ENCODE measurements at places on chromosomes 1 and 21. TPM values are rescaled to one million over a fixed set of nuclear protein-coding genes. Genes with fewer than 3 reads are reported as not detected.

GRCh38 chr1:211588711-211589110 is 9.8 kb upstream of the SLC30A1 start:
- H3K36me3 ChIP-seq: no peaks in the 10 kb centered on the region
- H3K27me3 ChIP-seq: no peaks in the 10 kb centered on the region
- no peak overlapping the region for H3K4me3 ChIP-seq

DNA sequence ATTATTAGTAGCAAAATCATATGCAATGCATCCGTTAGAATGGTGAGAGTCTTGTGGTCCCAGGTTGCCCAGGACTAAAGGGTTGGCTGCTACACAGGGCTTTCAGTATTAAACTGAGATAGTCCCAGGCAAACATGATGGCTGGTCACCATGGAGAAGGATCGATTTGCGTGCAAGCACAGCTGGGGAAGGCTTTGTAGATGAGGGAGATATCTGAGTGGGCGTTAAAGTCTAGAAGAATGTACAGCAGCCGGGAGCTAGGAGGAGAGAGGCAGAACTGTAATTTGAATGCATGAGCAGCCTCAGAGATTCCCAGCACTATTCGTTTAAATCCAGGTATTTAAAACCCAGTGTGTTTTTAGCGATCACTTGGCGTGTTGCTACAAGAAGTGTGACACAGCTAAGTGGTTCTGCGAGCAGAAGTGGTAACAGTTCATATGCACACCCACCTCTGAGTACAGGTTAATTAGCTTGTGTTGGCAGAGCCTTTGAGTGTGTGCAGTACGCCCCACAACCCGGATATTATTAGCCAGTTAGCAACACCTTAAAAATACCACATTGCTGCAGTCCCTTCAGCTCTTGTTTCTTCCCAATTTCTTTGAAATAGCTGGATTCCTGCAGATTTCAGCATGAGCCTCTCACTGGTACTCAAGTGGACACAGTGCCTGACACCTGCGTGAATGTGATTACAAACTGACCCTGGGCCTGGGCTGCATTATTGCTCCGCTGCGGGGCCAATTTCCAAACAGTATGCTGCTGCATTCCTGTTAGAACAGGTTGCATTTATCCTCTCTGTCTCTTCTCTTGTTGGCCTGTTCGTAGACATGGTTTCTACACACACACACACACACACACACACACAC is 67.2 kb upstream of the SCAF4 start:
- H3K4me3 ChIP-seq: no peak overlapping the region
- H3K36me3 ChIP-seq: no peaks in the 10 kb centered on the region
- H3K4me1 ChIP-seq: peaks cover 8% of the 10 kb centered on the region
- no peak overlapping the region for H3K27ac ChIP-seq
- DNase-seq: no peak

GRCh38 chr1:203052601-203053000 is 26.3 kb downstream of the PPFIA4 start:
- no peak for DNase-seq
- H3K4me3 ChIP-seq: no peak overlapping the region
- peaks cover 41% of the 10 kb centered on the region for H3K27me3 ChIP-seq
- H3K27ac ChIP-seq: no peak overlapping the region

DNA sequence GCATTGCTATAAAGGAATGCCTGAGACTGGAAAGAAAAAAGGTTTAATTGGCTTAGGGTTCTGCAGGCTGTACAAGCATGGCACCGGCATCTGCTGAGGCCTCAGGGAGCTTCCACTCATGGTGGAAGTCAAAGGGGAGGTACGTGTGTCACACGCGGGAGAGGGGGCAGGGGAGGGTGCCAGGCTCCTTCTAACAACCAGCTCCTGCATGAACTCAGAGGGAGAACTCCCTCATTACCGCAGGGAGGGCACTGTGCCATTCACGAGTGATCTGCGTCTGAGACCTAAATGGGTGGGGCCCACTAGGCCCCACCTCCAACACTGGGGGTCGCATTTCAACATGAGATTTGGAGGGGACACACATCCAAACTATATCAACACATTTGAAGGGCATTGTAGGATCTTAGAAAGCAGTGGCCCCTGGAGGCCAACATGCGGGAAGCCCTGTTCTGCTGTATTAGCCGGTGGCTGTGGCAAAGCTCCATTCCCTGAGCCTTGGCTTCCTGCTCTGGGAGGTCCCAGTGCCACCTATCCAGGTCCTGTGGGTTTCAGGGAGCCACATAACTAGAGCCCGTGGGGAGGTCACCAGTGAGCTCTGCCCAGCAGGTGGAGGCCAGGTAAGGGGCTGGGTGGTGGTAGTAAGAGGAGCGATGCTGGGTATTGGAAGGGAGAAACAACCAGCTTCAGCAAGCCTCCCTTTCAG is 10.0 kb downstream of the WNT3A start:
- H3K27ac ChIP-seq: no peak overlapping the region
- H3K4me3 ChIP-seq: no peak overlapping the region
- no peaks in the 10 kb centered on the region for H3K4me1 ChIP-seq
- no peaks in the 10 kb centered on the region for H3K36me3 ChIP-seq
- DNase-seq: no peak

DNA sequence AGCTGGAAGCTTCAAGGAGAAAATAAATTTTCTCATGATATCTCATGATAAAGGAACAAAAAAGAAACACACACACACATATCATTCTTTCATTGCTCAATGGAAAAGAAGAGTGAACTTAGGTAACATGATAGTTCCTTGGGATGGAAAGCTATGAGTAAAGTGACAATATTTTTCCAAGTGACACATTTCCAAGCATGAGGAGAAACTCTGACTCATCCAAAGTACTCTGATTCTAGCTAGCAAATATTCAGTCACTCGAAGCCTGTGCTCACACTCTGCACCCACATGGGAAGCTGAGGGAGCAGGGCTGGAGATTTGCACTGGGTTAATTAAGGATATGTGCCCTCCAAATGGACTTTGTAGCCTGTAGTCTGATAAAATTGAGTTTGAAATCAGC is 222.4 kb downstream of the LRRC40 start:
- H3K27me3 ChIP-seq: no peaks in the 10 kb centered on the region
- no peaks in the 10 kb centered on the region for H3K36me3 ChIP-seq
- no peaks in the 10 kb centered on the region for H3K4me1 ChIP-seq
- no peak overlapping the region for H3K4me3 ChIP-seq

DNA sequence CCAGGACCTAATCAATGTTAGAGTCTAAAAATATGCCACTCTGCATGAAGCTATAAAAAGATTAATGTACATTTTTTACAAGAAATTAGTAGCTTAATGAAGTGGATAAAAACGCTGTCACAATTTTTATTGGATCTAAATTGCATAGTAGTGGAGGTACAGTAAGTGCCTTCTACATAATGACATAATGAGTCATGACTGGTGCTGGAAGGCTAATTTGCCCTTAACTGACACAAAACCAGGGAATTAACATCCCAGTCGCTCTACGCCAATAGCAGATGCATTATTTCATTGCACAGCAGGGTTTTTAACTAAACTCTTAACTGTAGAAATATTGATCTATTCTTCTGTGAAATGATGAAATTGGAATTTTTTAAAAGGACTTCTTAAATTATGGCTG is 33.3 kb downstream of the RRAGC start:
- no peak for DNase-seq
- no peaks in the 10 kb centered on the region for H3K36me3 ChIP-seq
- no peak overlapping the region for H3K27ac ChIP-seq
- H3K4me1 ChIP-seq: no peaks in the 10 kb centered on the region

Gene CCDC185
- total RNA-seq: not detected

DNA sequence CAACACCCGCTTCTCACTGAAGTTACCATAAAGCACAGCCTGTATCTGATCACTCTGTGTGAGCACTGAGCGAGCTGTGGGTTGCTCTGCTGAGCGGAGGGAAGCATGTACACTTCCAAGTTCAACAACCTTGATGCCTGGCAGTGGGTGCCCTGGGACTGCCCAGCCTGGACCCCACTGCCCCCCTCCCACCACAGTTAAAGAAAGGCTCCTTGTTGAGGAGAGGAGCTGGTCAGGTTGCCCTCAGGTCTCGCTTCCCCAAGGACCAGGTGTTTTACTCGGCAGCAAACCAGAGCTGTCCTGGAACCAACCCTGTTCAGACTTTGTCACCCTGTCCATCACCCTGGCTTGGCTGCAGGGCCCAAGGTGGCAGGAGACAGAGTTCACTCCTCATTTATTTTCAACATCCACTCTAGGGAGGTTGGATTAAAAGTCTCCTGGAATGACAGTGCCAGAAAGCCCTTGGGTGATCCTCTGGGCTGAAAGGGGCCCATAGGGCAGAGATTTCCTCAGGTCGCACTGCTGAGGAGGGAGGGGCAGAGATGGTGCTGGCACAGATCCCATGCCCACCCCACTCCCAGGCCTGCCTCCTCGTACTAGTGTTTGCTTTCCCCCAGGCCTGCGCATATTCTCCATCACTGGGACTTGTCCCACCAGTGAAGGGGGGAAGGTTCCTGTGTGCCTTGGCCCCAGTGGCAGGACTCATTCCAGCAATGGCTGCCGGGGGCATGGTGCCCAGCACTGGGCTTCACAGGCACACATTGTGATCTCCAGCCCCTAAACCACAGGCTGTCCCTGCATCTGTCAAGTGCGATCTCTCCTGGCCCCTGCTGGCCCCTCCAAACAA is 101.7 kb downstream of the TRABD2B start:
- H3K4me3 ChIP-seq: no peak overlapping the region
- no peak overlapping the region for H3K27ac ChIP-seq
- DNase-seq: no peak
- H3K27me3 ChIP-seq: peaks cover 2% of the 10 kb centered on the region

Gene POU3F1
- total RNA-seq: not detected

DNA sequence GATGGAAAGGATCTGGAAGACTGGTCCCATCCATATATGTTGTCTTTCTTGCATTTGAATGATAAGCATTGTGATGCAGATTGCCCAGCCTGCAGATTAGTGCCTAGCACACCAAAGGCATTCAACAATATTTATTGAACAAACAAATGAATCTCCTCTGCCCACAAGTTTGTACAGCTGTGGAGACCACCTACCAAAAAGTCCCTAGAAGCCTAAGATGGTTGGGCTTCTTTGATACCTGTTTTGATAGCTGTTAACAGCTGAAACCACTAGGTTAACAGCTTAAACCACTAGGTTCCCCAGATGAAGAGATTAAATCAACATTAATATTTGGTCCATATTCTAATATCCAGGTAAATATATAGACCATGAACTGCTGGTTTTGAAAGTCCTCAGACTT is 9.8 kb downstream of the DUSP10 start:
- H3K4me3 ChIP-seq: no peak overlapping the region
- no peak overlapping the region for H3K27ac ChIP-seq
- H3K27me3 ChIP-seq: no peaks in the 10 kb centered on the region
- DNase-seq: no peak

GRCh38 chr1:39266269-39266668 is 61.8 kb downstream of the MACF1 start:
- no peak overlapping the region for H3K4me3 ChIP-seq
- DNase-seq: no peak
- no peak overlapping the region for H3K27ac ChIP-seq

GRCh38 chr1:93346421-93346993 is 800 bp downstream of the DR1 start:
- H3K36me3 ChIP-seq: no peaks in the 10 kb centered on the region
- peak overlapping the region; percentile 93 for H3K4me3 ChIP-seq
- DNase-seq: peak; percentile 24
- H3K4me1 ChIP-seq: peaks cover 35% of the 10 kb centered on the region
- peak overlapping the region; percentile 94 for H3K27ac ChIP-seq

DNA sequence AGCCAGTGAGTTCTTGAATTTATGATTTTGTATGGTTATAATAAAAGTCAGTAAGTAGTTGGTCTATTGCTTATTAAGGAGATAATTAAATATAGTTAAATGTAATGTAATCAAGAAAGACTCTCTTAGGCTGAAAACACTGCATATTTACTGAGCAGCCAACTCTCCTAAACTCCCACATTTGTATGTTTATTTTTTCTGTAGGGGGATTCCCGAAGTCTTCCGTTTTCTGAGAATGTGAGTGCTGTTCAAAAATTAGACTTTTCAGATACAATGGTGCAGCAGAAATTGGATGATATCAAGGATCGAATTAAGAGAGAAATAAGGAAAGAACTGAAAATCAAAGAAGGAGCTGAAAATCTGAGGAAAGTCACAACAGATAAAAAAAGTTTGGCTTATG is 56.7 kb downstream of the PKN2 start:
- H3K4me3 ChIP-seq: no peak overlapping the region
- peaks cover 21% of the 10 kb centered on the region for H3K36me3 ChIP-seq
- H3K27ac ChIP-seq: no peak overlapping the region
- peaks cover 18% of the 10 kb centered on the region for H3K4me1 ChIP-seq
- DNase-seq: no peak

Gene S100A7
- total RNA-seq: not detected
